AML-193 (cell line): ENCODE measurements at places on chromosomes 16 and 17.

GRCh38 chr16:27588057-27588456, 38.1 kb downstream of the KATNIP start:
- no peak for DNase-seq

GRCh38 chr16:81574168-81574567, 129.6 kb downstream of the CMIP start:
- no peak for DNase-seq

DNA sequence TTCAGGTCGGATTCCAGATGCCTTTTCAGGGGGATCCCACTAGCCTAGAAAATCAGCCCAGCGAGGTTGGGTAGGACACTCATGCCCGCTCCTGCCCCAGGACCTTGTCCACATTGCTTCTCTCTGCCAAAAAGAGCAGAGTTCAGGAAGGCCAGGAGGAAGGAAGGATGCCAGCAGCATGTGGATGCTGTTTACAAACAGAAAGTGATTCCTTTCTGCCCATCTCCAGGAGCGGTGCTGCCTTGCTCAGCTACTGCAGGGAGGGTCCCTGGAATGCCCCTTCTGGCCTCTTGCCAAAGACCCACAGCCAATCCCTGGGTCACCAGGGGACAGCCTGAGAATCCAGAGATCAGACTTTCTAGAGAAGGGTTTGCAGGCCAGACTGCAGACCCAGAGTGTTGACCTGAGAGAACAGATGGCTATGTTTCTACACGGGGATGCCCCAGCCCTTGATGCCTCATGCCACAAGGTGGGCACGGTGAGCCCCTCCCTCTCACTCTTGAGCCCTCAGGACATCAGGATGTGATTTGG, 32.3 kb upstream of the EMP2 start:
- no peak for DNase-seq

- no peak for DNase-seq
Measured at GRCh38 chr16:11742093-11742535, 543 bp downstream of the TXNDC11 start.

DNA sequence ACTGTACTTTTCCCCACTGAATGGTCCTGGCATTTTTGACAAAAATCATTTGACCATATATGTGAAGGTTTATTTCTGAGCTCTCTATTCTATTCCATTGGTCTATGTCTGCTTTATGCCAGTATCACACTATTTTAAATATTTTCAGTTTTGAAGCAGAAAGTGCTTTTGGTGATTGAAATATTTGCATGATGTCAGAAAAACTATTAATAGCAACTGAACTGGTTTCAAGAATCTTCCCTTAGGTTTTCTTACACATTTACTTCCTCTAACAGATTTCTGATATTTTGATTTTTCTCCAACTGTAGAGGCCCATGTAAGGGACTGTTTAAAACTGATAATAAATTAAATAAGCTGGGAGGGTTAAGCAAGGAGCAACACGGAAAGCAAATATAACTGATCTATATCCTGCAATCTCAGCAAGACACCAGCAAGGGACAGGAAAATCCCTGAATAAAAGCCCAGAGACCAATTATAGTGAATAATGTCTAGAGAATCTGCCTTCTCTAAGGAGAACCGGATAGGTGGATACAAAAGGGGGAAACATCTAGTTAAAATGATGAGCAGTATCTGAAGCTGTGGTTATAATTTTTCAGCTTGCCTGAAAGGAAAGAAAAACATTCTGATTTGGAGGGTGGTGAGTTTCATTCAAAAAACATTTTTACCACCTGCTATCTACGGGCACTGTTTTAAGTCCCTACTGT, 80.9 kb upstream of the STAC2 start:
- no peak for DNase-seq

- DNase-seq: no peak
Measured at GRCh38 chr17:43766413-43767052, 7.9 kb upstream of the SOST start.
